Left kidney (tissue), 8 donors: ENCODE measurements at places on chromosomes 5 and 9. TPM values are rescaled to one million over a fixed set of nuclear protein-coding genes. Genes with fewer than 3 reads are reported as not detected.

Gene FUT7
- not detected for polyA plus RNA-seq

Gene SOHLH1
- not detected for polyA plus RNA-seq

Gene DMGDH
- 23.9 TPM for polyA plus RNA-seq

Gene SLC45A2
- 1.0 TPM for polyA plus RNA-seq

Gene PANK3
- polyA plus RNA-seq: 78.6 TPM

Gene MELK
- 32.7 TPM for polyA plus RNA-seq

Gene SERF1A
- polyA plus RNA-seq: 15.2 TPM

Gene S1PR3
- polyA plus RNA-seq: 52.7 TPM

Gene C9orf153
- polyA plus RNA-seq: 0.15 TPM

Gene SPINK4
- not detected for polyA plus RNA-seq

Gene CCL27
- 1.1 TPM for polyA plus RNA-seq

Gene FSTL4
- polyA plus RNA-seq: 0.91 TPM

Gene IL13
- polyA plus RNA-seq: 0.08 TPM

Gene HMGCS1
- 129 TPM for polyA plus RNA-seq

Gene RASEF
- 8.5 TPM for polyA plus RNA-seq

Gene FAM78A
- 2.4 TPM for polyA plus RNA-seq

Gene DNAH5
- 2.0 TPM for polyA plus RNA-seq

Gene PCDHB6
- polyA plus RNA-seq: 3.5 TPM

Gene NAIP
- 47.2 TPM for polyA plus RNA-seq

Gene EQTN
- polyA plus RNA-seq: 0.43 TPM

Gene PTGER4
- polyA plus RNA-seq: 10.3 TPM

Gene WDR55
- polyA plus RNA-seq: 19.6 TPM

Gene FSD1L
- 11.4 TPM for polyA plus RNA-seq

Gene MAMDC4
- 5.4 TPM for polyA plus RNA-seq

Gene ARAP3
- 21.3 TPM for polyA plus RNA-seq

Gene CKS2
- polyA plus RNA-seq: 101 TPM

Gene DPM2
- polyA plus RNA-seq: 35.6 TPM

Gene FOXD4L5
- 0.27 TPM for polyA plus RNA-seq

Gene BTNL9
- 10.7 TPM for polyA plus RNA-seq

Gene ANKRD33B
- polyA plus RNA-seq: 1.5 TPM

Gene ADRA1B
- 2.6 TPM for polyA plus RNA-seq

Gene GPX8
- 90.2 TPM for polyA plus RNA-seq

Gene CDKN2A
- 0.35 TPM for polyA plus RNA-seq

Gene RELL2
- polyA plus RNA-seq: 1.1 TPM

Gene PTPRD
- polyA plus RNA-seq: 145 TPM

Gene PDZD2
- 22.1 TPM for polyA plus RNA-seq

Gene ACOT12
- polyA plus RNA-seq: 1.2 TPM

Gene C9
- 0.37 TPM for polyA plus RNA-seq

Gene CTSL
- 158 TPM for polyA plus RNA-seq

Gene JADE2
- polyA plus RNA-seq: 10.5 TPM

Gene PCDHGC4
- polyA plus RNA-seq: 4.4 TPM
